NB4 (cell line): ENCODE measurements at places on chromosomes 11 and 22.

- DNase-seq: no peak
These were observed 75.7 kb downstream of the CCDC83 start for GRCh38 chr11:85930879-85931366.

GRCh38 chr11:73186886-73187285 lies 31.2 kb upstream of the P2RY2 start:
- no peak for DNase-seq

- DNase-seq: no peak
These were observed 7.5 kb downstream of the TCF20 start for GRCh38 chr22:42262964-42263363.

DNA sequence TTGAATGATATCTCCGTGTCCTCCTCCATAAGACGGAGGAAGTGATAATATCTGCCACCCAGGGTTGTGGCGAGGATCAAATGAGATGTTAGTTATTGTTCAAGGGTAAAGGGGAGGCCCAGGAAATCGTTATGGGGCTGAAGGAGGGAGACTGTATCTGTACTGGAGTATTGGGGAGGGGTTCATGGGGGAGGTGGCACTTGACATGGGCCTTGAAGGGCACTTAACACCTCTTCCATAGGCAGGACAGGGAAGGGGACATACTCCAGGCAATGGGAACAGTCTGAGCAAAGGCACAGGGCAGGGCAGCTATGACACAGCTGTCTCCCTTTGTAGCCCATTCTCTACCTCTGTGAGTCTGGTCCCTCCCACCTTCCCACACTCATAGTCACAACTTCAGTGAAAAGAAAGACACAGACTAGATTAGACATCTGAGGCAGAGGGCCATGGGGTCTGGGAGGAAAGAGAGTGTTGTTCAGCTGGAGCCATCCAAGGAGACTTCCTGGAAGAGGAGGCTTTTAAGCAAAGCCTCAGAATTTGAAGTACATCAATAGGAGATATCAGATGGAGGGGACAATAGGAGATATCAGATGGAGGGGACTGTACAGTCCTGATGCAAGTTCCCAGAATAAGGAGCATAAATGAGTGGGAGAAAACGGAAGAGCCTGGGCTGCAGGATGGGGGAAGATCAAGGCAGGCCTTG lies 15.8 kb upstream of the DGKZ start:
- DNase-seq: peak; percentile 69

DNA sequence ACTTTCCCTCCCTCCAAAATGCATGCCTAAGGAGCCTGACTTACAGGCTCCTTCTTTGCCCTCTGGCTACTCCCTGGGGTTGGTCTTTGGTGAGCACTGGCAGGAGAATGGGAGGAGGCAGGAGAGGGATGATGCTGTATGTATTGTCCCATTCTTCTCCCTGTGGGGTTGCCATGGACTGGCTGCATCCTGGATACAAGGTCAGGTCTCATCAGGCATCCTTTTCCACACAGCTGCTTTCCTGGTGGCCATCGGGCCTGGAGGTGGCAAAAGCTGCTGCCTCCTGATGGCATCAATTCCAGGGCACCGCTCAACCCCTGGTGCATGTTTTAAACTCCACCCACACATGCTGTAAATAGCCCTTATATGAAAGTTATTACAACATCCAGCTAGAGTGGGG lies 257.2 kb downstream of the ETS1 start:
- DNase-seq: no peak

DNA sequence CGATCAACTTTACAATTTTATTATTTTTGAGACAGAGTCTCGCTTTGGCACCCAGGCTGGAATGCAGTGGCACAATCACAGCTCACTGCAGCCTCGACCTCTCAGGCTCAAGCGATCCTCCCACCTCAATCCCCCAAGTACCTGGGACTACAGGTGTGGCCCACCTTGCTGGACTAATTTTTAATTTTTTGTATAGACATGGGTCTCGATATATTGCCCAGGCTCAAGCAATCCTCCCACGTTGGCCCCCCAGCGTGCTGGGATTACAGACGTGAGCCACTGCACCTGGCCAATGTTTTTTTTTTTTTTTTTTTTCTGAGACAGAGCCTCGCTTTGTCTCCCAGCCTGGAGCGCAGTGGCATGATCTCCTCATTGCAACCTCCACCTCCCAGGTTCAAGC lies 2.0 kb upstream of the PPFIA1 start:
- no peak for DNase-seq

GRCh38 chr22:23849009-23850006 lies 8.4 kb upstream of the SLC2A11 start:
- DNase-seq: peak; percentile 76

GRCh38 chr11:100297516-100297915 lies 389.6 kb upstream of the ARHGAP42 start:
- no peak for DNase-seq

- peak; percentile 14 for DNase-seq
These were observed 221.2 kb downstream of the MN1 start for GRCh38 chr22:27580311-27580897.

- DNase-seq: peak; percentile 73
These were observed 2.3 kb upstream of the ANKRD13D start for GRCh38 chr11:67286621-67287333.

GRCh38 chr22:28112548-28113043 lies 193.5 kb upstream of the PITPNB start:
- DNase-seq: peak; percentile 42

- no peak for DNase-seq
These were observed 1883.4 kb upstream of the RAG2 start for GRCh38 chr11:38481391-38481790.

- DNase-seq: no peak
These were observed 52.8 kb downstream of the WNT11 start for GRCh38 chr11:76153571-76153923.

- DNase-seq: no peak
These were observed 23.3 kb downstream of the WT1 start for GRCh38 chr11:32411942-32412615.

- DNase-seq: no peak
These were observed 24.0 kb upstream of the GNB1L start for GRCh38 chr22:19878461-19879245.

GRCh38 chr22:29871684-29872083 lies 11.3 kb upstream of the MTMR3 start:
- DNase-seq: no peak

DNA sequence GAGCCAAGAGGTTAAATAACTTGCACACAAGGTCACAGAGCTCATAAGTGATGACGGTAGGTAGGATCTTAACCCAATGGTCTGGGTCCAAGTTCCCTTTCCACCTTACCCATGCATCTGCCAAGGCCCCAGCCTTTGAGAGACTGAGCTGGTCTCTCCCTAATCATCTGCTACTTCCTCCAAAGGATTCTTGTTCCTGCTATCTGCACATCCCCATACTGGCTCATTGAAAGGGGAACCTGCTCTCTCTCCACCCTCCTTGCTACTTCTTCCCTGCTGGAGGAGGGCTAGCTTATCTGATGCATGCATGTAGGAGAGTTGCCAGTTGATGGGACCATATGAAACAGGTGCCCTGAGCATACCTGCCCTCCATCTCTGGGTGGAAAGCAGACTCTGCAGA lies 47.7 kb downstream of the COMMD9 start:
- DNase-seq: no peak

DNA sequence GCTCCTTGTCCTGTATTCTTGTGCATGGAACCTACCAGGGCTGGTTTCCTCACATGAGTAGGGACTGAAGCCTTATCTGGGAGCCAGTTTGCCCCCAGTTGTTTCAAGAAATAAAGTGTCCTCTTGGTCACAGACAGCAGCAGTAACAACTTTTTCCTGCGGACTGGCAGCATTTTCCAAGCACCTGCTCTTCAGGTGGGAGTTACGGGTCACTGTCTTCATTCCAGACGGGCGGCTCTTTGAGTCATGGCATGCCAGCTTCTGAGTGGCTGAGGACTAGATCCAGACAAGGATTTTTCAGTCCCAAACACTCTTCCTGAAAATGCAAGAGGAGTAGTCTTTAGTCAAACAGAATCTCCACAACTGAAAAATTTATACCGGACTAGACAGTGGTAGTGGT lies 2.7 kb upstream of the CD44 start:
- DNase-seq: no peak

GRCh38 chr22:44225812-44226211 lies 45.1 kb downstream of the PARVG start:
- no peak for DNase-seq

DNA sequence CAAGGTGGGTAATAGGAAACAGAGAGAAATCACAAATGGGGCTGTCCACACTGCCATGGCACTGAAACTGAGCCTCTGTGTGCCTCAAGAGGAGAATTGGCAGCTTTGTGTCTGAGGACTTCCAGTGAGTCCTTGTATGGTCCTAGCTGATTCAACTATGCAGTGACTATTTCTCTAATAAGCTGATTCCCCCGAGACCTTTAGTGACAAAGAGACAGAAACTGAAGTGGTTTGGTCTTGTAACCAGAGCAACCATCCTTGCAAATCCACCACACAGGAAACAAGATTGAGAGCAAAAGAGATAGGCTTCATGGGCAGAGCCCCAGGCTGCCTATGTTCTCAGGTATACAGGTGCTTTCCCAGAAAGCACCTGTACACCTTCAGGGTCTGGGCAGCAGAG lies 1038.5 kb downstream of the NTM start:
- DNase-seq: no peak
